Urinary bladder (tissue), 4 donors: ENCODE measurements at places on chromosomes 4 and X. TPM values are rescaled to one million over a fixed set of nuclear protein-coding genes. Genes with fewer than 3 reads are reported as not detected.

- DNase-seq: no peak
Observed at GRCh38 chr4:122086338-122087065, 65.6 kb upstream of the BLTP1 start.

DNA sequence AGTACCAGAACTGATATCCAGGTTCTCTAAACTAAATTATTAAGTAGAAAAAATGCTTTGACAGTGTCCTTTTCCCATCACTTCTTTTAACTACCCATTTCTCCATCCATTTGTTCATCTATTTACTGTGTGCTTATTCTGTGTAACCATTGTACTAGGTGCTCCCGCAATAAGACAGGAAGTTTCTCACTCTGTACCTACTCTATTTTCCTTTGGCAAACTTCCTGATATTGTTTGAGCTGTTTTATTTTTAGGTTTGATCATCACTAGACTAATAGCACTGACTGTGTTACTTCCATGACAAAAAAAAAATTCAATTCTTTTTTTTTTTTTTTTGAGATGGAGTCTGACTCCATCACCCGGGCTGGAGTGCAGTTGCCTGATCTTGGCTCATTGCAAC is 102.5 kb upstream of the CASK start:
- no peak for DNase-seq

DNA sequence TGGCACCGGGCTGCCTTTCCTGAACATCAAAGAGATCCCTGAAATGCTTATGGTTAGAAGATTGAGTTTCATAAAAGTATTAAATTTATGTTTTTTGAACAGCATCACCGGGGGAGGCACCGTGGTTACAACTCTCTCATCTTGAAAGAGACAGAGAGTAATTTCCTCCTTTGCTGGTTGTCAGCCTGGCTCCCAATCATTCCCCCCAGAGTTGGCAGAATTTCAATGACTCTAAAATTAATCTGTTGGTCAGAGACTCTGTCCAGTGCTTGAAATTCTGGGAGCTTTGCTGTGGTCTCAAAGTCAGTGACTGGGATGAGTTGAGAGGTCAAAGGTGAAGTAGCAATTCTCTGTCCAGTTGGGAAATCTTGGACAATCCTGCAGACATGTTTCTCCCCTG is 135.9 kb downstream of the RAB28 start:
- no peak for DNase-seq

DNA sequence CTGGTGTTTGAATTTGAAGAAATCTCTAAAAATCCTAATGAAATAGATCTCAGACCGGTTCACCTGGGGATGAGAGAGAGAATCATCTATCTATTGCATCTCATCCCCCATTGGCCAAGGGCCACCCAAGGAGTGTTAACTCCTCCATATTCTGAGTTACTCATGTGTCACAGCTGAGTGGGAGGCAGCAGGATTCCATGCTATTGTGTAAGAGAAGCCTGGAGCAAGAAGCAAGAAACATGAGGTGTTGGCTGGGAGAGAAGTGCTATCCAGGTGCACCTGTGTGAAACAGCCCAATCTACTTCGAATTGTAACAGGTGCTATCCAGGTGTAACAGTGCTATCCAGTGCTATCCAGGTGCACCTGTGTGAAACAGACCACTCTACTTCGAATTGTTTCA is 150.3 kb upstream of the MAOA start:
- DNase-seq: no peak

SPANXA2 gene
- total RNA-seq: not detected
